Amniotic epithelial cell (primary cell): ENCODE measurements at places on chromosomes 2 and 18.

GRCh38 chr18:741931-742512 lies 29.6 kb upstream of the ENOSF1 start:
- DNase-seq, result peak; percentile 43

DNA sequence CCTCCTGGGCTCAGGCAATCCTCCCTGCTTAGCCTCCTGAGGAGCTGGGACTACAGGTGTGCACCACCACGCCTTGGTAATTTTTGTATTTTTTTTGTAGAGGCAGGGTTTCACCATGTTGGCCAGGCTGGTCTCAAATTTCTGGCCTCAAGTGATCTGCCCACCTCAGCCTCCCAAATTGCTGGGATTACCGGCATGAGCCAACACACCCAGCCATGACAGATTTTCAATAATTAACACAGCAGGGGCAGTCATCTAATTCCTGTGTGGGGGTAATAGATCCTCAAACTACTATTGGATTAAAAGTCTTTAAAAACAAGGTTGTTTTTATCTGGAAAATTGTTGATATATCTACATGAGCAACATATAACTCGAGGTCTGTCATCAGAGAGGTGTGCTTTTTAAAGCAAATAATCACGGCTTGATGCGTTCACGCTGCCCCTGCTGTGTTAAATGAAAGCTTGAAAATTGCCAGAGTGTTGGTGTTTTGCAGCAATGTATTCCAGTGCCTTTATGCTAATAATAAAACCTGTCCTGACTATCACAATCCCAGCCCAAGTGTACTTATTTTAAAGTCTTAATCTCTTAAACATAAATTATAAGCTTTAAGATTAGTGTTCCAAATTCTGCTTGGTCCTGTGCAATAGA lies 35.6 kb upstream of the ASB1 start:
- no peak for DNase-seq

- DNase-seq, result no peak
Observed at GRCh38 chr18:23135550-23136325, 453 bp downstream of the CABLES1 start.

DNA sequence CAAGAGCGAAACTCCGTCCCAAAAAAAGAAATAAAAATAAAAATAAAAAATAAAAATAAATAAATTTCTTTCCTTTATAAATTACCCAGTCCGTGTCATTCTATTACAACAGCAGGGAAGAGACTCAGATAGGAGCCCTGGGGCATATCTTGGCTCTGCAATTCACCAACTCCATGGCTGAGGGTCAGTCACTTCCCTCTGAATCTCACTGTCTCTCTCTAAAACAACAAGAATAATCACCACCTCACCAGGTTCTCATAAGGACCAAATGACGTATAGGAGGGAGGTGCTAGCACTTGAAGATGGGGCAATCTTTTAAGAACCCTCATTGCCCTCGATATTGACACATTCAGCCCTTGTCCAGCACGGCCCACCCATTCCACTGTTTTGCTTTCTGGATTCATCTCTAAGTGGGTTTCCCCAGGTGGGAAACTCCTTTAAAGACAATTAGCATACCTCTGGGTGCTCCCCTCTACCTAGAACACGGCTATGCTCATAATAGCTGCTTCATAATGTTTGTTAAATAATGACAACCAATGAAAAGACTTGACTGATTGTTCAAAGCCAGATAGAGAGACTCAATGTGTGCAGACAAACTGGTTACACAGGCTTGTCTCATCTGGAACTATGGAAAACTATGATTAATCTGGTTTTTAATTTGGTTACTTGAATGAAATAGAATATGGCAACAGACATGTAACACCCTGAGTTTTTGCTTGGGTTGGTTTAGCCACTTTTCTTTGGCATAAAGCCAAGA lies 15.1 kb downstream of the MYCN start:
- no peak for DNase-seq

DNA sequence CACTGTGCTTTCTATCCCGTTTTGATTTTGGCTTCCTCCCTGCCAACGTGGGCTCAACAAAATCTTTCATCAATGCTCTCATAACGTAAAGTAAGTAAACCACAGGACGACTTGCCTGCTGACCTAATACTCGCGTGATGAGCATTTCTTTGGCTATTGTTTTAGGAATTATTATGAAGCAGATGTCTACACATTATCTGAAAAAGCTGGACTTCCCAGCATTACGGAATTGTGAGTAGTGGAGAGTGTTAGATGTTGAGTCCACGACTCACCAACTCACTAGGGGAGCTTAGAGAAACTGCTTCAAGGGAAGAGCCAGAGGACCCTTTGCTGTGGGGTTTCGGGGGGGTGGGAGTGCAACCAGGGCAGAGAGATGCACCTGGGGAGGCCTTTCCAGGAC lies 21.9 kb downstream of the HJURP start:
- peak; percentile 17 for DNase-seq

DNA sequence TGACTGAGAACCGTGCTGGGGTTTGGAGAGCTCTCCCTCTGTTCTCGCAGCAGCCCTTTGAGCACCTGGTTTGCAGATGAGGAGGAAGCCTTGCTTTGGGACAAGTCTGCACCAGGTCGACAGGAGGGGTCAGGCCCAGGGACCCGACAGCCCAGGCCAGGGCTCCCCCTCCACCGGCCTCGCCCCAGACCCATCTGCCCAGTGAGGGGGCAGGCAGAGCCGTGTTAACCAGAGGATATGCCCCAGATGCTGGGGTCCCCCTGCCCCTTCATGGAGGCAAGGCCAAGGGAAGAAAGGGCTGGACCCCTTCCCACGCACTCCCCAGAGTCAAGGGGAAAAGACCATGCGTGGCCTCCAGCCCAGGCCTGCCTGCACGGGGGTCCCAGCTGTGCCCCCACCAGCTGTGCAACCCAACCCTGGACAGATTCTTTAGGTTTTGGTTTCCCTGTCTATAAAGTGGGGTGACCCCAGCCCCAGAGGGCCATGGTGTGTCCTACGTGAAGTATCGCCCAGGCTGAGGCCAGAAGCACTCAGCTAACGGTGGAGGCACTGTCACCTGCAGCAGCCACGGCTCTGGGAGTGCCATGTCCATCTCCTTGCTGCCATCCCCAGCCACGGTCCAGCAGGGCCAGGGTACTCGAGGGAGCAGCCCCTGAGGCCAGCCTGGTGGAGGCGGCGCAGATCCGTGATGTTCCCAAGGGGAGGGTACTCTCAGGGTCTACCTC lies 4.8 kb upstream of the SNED1 start:
- DNase-seq, result no peak

- no peak for DNase-seq
Observed at GRCh38 chr18:37435996-37436395, 129.6 kb downstream of the CELF4 start.

- peak; percentile 52 for DNase-seq
Observed at GRCh38 chr18:36812678-36813077, 16.1 kb downstream of the TPGS2 start.

GRCh38 chr18:47931718-47932103 lies 1.3 kb upstream of the SMAD2 start:
- peak; percentile 9 for DNase-seq

DNA sequence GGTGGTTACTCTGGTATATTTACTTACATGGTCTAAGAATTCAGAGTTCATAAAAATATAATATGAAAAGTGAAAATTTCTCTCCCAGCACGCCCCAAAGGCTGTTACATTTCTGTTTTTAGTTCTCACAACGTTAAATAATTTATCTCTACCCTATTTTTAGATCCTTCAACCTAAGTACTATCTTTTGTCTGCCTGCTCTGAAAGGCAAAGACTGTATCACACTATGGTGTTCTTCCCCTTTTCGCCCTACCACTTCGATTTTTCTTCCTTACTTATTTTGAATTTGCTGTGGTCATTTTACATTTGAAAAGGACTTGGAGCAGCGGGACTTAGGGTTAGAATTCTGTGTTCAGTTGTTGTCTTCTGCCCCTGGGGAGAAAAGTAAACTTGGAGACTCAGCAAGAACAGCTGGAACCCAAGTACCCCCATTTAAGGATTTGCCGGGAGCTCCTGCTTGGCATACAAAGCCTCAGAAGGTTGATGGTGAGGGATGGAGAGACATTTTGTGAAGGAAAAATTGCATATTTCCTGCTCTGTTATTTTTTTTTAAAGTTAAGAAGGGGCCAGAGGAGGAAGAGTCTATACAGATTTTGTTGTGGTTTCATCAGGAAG lies 19.0 kb downstream of the ADAM23 start:
- DNase-seq, result no peak

DNA sequence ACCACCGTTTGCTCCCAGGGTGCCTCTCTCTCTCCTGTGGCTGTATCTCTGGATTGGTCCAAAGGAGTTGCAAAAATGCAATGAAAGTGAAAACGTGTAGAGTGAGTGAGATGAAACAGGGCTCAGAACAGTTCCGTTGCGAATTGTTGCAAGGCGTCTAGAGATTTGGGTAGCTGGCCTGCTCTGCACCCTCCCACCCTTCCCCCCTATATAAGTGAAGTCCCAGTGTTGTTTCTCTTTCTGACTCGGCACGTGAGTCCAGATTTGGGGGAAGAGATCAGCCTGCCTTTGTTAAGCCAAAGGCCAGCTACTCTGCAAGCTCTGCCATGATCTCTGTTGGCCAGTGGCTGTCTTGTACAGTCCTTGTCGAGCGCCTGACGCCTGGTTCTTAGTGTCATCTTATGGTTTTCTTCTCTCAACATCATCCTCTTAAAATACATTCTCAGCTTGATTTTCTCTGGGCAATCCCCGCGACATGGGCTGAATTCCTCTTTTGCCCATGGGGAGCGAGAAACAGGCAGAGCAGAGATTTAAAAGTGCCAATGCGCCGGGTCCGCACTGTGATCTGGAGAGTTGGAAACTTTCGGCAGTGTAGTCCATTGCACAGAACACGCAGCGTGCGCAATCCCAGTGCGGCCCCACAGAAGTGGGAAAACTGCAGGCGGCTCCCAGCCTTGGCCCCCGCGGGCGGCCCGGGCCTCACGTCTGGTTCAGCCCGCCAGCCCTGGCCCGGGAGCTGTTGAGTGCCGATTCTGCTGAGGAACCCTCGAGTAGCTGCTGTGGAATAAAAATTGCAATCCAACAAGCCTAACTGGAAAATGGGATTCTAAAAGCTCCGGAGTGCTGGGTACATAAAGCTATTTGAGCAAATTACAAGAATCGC lies 9.3 kb downstream of the MEIS1 start:
- DNase-seq, result peak; percentile 68

GRCh38 chr2:231685349-231686191 lies 22.8 kb upstream of the PTMA start:
- no peak for DNase-seq

DNA sequence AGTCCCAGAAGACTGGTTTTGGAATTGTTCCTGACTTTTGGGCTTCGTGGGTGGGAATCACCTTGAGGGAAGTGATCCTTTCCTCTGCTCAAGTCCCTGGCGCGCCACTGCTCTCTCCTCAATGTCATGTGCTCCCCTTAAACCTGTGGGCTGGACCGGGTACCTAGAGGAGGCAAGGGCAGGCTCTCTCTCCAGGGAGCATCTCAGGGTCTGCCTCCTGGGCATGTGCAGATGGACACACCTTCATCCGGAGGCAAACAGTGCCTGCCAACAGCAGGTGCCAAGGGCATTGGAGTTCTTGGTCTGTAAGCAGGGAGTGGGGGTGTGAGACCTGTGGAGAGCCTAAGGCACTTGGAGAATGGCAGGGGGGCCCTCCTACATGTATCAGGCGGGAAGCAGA lies 142.6 kb downstream of the INHBB start:
- no peak for DNase-seq
